ENCODE measurements at places on chromosomes 13 and 19.
A peak's percentile ranks its signal among the peaks of the same experiment; 100 is the strongest.

DNA sequence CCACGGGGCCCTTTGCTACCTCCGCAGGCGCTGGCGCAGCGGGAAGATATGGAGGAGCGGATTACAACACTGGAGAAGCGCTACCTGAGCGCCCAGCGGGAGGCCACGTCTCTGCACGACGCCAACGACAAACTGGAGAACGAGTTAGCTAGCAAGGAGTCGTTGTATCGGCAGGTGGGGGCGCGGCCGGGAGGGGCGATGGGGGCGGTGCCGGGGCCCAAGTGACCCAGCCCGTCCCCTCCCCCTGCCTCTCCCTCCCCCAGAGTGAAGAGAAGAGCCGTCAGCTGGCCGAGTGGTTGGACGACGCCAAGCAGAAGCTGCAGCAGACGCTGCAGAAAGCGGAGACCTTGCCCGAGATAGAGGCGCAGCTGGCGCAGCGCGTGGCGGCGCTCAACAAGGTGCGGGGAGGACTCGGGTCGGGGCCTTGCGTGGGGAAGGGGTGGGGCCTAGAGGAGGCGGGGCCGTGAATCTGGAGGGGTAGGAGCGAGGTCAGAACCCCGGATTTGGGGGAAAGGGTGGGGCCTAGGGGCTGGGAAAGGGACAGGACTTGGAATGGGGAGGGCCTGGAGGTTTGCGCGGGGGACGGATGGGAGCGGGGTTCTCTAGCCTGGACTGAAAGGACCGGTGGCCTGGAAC, 13.7 kb downstream of the PPFIA3 start:
- no peak for DNase-seq

GRCh38 chr19:52397310-52398080, at the start of gene ZNF528:
Gene ZNF528 (plus strand): TSS chr19:52397849. CDS start chr19:52402014, 4,165 bp downstream.
- DNase-seq: peak; percentile 95

GRCh38 chr19:342801-343421, 1.7 kb downstream of the MIER2 start:
- no peak for DNase-seq

- DNase-seq: no peak
Observed at GRCh38 chr13:36059321-36059720, 71.9 kb downstream of the DCLK1 start.

- DNase-seq: no peak
Observed at GRCh38 chr13:94212196-94212595, 267.3 kb downstream of the DCT start.

DNA sequence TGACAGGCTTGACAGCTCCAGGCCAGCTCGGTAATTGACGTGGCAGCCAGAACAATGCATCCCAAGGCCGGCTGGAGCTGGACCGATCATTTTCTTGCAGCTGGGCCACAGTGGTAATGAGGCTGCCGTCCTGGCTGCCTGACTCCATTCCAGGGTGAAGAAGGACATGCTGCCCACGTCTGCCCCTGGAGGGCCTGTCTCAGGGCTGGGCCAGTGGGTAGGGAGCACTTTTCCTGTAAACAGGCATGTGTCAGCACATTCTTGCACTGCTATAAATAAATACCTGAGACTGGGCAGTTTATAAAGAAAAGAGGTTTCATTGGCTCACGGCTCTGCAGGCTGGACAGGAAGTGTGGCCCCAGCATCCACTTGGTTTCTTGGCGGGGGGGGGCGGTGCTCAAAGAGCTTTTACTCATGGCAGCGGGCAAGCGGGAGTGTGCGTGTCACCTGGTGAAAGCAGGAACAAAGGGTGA, 38.1 kb upstream of the KCTD15 start:
- DNase-seq: no peak

DNA sequence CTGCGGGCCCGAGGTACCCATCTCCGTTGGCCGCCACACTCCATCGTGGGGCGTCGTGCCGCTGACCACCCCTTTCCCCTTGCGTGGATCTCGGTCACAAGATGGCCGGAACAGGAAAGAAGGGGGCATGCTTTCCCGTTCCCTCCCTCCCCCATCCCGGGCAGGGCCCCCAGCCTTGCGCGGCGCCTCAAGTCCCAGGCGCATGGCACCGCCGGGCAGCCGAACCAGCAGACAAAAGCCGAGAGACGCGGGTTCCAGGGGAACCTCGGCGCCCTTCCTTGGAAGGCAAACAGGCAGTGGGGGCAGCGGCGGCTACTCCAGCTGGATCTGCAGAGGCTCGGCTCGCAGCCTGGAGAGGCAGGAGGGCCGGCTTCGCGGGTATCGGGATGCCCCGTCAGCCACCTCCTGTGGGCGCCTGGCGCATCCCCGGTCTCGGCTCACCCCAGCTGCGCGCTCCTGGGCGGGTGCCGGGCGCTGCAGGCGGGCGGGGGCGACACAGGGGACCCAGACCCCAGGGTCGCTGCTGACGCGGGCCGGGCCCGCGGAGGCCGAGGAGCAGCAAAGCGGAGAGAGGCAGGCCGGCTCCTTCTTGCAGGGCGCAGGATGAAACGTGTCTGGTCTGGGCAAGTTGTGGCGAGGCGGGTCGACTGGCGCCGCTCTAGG, 439 bp downstream of the DZIP1 start:
- peak; percentile 8 for DNase-seq

DNA sequence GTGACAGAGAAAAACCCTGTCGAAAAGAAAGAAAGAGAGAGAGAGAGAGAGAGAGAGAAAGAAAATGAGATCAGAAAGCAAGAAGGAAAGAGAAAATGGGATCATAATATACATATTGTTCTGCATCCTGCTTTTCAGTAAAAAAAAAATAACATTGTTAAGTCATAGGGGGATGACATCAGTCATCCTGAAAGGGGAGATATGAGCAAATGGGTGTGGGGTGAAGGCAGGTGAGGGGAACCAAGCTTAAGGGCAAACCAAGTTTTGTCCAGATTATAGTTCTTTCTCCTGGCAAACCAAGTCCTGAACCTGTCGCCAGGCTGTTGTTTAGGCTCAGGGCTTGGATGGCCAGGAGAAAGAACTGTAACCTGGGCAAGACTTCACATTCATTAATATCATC, 92.6 kb upstream of the TMTC4 start:
- DNase-seq: no peak

DNA sequence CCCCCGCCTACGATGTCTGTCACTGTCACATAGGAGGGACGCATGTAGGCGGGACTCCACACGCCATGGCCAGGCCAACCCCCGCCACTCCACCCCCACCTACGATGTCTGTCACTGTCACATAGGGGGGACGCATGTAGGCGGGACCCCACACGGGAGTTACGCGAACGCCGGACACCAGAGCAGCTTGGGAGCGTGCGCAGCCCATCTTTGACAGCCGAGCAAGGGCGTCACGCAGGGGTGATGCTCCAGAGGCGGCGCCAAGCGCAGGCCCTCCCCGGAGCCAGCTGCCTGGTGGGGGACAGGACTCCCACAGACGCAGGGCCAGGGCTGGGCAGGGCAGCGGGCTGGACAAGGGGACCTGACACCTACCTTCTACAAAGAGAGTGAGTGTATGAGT, 20.0 kb downstream of the ZNF787 start:
- no peak for DNase-seq

DNA sequence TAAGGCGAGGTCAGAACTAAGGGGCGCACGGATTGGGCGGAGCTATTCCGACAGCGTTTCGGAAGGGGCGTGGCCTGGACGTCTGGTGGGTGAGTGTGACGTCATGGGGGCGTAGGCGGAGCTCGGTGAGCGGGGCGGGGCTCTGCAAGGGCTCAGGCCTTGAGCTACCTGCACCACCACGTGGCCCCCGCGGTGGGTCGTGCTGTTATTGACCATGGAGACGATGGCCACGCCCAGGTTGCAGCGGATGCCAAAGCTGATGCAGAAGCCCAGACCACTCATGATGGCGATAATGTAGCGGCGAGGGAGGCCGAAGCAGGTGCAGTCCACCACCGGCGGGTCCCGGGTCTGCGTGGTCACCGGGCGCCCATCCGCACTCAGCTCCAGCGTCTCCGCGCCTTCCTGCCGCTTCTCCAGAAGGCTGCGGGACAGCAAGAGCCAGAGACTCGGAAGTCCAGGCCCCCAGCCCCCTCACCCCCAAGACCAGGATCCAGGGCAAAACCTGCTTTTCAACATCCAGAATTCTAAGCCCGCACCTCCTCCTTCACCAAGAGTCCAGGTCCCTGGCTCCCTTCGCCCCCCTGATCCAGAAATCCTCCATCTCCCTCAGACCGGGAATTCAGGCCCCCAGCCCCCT, 4.8 kb downstream of the SLC17A7 start:
- peak; percentile 23 for DNase-seq

GRCh38 chr13:66139701-66140100, 1090.4 kb downstream of the PCDH9 start:
- no peak for DNase-seq

GRCh38 chr19:8310342-8311055, 2.3 kb upstream of the CD320 start:
- no peak for DNase-seq

DNA sequence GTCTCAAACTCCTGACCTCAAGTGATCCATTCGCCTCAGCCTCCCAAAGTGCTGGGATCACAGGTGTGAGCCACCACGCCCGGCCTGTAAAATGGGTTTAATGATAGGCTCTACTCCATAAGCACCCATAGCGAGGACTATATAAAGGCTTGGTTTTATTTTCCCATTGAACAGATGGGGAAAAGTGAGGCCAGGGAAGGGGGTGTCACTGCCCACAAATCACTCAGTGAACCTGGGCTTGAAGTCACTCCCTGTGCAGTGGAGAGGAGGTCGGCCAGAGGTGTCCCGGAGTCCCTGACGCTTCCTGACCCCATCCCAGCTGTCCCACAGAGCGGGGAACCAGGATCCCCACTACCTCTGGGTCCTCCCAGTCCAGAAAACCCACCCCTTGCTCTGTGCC, 14.9 kb downstream of the TLE2 start:
- DNase-seq: no peak

DNA sequence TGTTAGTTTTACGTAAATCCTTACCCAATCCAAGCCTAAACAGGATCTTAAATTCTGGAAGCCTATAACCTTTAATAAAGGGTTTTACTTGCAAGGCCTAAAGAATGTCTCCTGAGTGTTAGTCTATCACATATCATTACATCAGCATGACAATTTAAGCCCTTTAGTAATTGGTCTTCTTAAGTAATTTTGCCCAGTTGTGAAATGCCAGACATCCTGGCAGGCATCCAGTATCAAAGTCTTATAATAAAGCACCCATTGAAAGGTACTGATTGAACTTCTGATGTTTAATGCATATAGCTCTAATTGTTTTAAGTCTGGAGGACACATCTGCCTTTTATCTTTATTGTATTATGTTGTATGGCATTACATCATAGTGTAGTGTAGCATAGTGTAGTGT, 1078.9 kb downstream of the SLITRK1 start:
- DNase-seq: no peak

GRCh38 chr13:94585543-94586101, 10.3 kb downstream of the TGDS start:
- DNase-seq: no peak

GRCh38 chr19:1862424-1863327, 703 bp downstream of the KLF16 start:
- DNase-seq: no peak

GRCh38 chr19:36409841-36410240, 8.6 kb downstream of the ZFP82 start:
- no peak for DNase-seq

GRCh38 chr13:67408798-67409197, 178.7 kb upstream of the PCDH9 start:
- no peak for DNase-seq

DNA sequence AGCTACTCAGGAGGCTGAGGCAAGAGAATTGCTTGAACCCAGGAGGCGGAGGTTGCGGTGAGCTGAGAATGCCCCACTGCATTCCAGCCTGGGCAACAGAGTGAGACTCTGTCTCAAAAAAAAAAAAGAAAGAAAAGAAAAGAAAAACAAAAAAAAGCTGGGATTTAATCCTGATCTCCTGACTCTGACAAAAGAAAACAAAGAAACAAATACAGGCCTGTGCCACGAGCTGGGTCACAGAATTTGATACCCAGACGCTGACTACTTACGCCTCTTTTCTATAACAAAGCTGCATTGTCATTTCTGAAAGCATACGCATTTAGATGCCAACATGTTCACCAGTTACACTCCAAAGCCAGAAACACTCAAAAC, 18.2 kb upstream of the GTF2F2 start:
- DNase-seq: no peak

DNA sequence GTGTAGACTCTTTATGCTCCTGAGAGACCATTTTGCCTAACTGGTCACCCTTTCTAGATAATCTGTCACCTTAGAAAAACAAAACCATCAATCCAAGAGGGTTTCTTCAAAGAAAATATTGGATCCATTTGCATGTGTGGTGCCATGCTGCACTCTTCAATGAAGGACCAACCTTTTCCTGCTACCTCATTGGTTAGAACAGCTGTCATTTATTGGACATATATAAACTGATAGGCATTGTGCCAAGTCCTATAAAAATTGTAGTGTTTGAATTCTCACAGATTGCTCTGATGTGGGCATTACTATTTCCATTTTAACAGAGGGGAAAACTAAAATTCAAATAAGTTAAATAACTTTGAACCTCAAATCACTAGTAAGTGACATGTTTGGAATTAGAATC, 333.2 kb downstream of the MYO16 start:
- no peak for DNase-seq

DNA sequence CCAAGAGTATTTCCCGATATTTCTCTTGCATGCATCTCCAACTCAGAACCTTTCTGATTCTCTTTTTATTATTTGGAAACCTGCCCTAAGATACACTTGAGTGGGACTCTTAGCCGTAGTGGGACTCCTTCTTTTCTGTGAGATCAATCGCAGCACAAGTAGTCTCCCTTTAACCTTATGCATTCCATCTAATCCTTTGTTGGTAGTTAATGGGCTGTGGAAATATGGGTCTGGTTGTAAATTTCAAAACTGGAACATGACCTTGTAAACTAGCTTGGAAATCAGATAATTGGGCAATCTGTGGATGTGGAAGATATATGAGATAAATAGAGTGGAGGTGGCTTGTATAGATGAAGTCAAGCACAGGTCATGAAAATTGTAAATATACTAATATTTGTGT, 350.0 kb downstream of the NDFIP2 start:
- no peak for DNase-seq

- DNase-seq: peak; percentile 52
Observed at GRCh38 chr19:15331419-15332310, 674 bp downstream of the BRD4 start.

DNA sequence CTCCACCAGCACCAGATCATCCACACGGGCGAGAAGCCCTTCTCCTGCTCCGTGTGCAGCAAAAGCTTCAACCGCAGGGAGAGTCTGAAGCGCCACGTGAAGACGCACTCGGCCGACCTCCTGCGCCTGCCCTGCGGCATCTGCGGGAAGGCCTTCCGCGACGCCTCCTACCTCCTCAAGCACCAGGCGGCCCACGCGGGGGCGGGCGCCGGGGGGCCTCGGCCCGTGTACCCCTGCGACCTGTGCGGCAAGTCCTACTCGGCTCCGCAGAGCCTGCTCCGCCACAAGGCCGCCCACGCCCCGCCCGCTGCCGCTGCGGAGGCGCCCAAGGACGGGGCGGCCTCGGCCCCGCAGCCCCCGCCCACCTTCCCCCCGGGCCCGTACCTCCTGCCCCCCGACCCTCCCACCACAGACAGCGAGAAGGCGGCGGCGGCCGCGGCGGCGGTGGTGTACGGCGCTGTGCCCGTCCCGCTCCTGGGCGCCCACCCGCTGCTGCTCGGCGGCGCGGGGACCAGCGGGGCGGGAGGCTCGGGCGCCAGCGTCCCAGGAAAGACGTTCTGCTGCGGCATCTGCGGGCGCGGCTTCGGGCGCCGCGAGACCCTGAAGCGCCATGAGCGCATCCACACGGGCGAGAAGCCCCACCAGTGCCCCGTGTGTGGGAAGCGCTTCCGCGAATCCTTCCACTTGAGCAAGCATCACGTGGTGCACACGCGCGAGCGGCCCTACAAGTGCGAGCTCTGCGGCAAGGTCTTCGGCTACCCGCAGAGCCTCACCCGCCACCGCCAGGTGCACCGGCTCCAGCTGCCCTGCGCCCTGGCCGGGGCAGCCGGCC, 9.4 kb downstream of the ZNF784 start:
- no peak for DNase-seq

Data from stimulated activated naive B cell treated with anti-CD40 and anti-IgM and Interleukin-4, amounts not matched to agents 10 μg/mL and 1 μg/mL and 100 μg/mL, for 72 hours (primary cell).